ENCODE measurements at places on chromosomes 3 and 15.
A peak's percentile ranks its signal among the peaks of the same experiment; 100 is the strongest.

DNA sequence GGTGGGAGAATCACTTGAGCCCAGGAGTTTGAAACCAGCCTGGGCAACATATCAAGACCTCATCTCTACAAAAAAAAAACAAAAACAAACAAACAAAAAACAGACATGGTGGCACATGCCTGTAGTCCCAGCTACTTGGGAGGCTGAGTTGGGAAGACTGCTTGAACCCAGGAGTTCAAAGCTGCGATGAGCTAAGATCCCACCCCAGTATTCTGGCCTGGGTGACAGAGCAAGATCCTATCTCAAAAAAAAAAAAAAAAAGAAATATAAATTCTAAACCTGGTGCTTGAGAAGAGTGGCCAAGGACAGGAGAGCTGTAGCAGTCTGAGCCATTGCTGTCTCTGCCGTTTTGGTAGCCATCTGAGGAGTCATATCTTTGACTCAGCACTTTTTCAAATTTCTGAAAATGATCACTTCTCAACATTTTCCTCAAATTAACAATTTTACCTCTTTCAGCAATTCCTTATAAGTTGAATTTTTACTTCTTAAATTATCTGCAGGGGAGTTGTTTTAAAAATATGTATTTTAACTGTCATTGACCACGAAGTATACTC lies 3.6 kb upstream of the DENND4A start:
- no peak for DNase-seq

- peak; percentile 96 for DNase-seq
Observed at GRCh38 chr3:178084938-178085816, 451.1 kb upstream of the KCNMB2 start.

GRCh38 chr3:66931291-66931690 lies 66.8 kb upstream of the KBTBD8 start:
- DNase-seq = no peak

DNA sequence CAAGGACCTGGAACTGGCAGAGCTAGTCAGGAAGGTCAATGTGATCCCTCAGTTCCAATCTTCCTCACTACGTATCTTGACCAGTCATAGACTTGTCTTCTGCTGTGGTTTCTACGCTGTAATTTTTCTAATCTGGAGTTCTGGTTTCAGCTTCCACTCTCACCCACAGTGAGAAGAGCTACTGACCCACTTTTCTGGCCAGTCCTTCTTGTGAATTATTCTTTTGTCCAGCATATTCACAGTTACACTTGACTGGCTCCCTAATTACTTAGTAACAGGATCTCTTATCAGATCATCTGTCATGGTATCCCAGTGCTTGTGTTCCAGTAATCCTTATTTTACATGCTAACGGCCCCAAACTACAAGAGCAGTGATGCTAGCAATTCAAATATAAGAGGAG lies 72.4 kb upstream of the MME start:
- DNase-seq = no peak

DNA sequence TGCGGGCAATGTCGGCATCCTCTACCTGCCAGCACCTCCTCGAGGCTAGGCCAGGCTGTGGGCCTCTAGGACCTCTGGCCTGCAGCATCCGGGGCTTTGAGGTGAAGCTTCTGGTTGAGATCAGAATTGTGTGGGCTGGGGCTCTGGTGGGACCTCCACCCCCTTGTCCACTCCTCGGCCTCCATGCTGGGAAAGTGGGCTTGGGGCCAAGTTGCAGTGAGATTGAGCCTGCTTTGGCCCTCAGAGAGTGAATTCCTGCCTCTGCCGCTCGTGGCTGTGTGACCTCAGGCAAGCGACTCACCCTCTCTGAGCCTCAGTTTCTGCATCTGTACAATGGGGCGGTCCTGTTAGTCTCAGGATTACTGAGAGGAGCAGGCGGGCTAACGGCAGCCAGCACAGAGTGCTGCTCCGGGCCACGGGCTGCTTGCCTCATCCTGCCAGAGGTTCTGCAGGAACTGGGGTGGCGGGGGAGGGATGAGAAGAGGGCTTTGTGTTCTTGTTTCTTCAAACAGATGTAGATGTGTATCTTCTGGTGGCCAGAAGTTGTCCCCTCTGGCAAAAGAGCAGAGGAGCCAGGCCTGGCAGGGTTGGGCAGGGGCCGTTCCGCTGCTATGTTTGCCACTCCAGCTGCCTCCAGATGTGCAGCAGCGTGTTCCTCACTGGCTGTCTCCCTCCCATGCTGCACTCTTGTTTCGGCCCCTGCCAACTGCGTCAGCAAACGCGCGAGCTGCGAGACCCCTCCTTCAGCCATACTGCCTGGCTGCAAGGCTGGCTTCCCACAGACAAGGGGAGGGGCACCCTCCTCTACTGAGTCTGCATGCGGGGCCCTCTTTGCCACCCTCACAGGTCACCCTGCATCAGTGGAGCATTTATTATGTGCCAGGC lies 33.7 kb downstream of the FBLN2 start:
- no peak for DNase-seq

- DNase-seq = no peak
Observed at GRCh38 chr15:50248994-50249582, 16.4 kb downstream of the HDC start.

DNA sequence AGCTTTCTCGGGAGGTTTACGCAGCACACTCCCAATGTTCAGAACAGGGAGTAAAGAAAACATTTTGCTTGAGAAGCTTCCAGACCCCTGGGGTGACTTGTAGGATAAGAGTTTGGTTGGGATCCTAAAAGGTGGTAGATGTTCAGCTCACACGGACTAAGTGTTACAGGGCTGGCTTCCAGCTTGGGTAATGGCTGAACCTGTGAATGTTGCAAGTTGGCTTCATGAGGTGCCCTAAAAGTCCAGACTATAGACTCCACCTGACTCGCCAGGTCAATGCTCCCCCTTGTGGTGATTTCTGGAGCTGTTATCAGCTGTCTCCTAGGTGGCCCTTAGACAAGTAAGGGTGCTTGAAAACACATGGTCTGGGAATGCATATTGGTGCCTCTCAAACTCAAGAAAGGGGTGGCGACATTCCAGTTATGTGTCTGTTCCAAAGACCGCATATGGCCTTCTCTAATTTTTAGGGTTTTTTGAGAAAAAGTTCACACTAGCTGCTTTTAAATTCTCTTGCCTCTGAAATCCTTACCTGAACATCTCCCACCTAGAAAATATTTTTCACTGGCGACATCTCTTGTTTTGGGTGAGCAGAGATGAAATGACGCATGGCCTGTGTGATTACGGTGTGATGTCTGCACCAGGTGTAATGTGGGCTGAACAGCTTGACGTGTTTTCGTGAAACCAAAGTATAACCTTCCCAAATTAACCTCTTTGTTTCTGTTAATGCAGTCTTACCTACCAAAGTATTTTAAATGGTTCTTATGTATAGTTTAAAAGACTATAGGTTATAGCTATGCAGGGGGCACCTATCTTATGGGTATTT lies 175.7 kb upstream of the KBTBD8 start:
- DNase-seq = peak; percentile 64

GRCh38 chr3:153976891-153977554 lies 144.2 kb upstream of the ARHGEF26 start:
- no peak for DNase-seq

GRCh38 chr3:100580147-100580546 lies 29.3 kb upstream of the ADGRG7 start:
- no peak for DNase-seq

DNA sequence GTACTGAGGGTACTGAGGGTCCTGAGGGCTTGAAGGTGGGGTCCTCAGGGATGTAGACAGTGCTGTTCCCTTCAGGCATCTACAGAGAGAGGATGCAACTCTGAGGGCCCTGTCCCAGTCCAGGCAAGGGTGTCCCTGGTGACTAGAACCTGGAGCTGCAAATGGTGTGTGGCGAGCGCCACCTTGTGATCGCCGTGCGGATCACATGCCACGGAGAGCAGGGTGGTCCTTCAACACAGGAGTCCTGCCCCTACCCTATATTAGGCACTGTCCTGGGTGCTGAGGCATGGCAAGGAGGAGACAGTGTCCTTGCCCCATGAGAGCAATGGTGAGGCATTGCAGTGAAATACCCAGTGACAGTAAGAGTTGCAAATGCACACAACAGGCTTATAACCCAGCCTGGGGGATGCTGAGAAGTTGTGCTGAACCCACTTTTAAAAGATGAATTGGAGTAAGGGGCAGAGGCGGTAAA lies 23.6 kb downstream of the RHCG start:
- DNase-seq = peak; percentile 17

DNA sequence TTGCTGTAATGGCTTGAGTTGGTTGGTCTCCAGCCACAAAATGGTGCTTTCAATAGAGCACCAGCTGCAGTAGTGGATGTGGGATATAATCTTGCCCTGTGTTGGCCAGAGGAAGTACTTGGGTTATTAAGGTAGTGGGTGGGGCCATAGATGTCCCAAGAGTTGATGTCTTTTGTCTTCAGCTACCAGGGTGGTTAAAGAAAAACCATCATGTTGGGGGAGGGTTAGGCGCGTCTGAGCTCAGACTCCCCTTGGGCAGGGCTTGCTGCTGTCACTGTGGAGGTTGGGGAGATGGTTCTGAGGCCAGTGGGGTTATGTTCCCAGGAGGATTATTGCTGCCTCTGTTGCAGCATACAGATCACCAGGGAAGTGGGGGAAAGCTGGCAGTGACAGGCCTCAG lies 46.9 kb upstream of the GADL1 start:
- no peak for DNase-seq

- DNase-seq = no peak
Observed at GRCh38 chr3:171441381-171441780, 18.8 kb downstream of the TNIK start.

- DNase-seq = no peak
Observed at GRCh38 chr15:75197062-75197630, 4.5 kb upstream of the C15orf39 start.

DNA sequence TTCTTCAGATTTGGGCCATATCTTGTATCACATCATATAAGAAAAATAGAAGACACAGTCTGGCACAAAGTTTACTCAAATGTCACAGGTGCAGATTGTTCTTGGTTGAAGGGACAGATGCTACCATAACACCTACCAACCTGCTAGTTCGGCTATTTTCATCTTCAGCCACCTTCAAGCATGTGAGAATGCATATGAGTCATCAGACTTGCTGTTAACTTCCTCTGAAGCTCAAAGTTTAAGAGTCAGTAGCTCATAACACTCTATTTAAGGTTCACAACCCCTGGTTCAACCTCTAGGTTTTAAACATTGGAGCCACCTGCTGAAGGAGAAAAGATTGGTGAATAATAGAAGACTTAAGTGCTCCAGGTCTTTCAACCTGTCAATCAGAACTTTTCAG lies 522.8 kb downstream of the NLGN1 start:
- no peak for DNase-seq

- DNase-seq = no peak
Observed at GRCh38 chr3:15065550-15066007, 464 bp upstream of the MRPS25 start.

DNA sequence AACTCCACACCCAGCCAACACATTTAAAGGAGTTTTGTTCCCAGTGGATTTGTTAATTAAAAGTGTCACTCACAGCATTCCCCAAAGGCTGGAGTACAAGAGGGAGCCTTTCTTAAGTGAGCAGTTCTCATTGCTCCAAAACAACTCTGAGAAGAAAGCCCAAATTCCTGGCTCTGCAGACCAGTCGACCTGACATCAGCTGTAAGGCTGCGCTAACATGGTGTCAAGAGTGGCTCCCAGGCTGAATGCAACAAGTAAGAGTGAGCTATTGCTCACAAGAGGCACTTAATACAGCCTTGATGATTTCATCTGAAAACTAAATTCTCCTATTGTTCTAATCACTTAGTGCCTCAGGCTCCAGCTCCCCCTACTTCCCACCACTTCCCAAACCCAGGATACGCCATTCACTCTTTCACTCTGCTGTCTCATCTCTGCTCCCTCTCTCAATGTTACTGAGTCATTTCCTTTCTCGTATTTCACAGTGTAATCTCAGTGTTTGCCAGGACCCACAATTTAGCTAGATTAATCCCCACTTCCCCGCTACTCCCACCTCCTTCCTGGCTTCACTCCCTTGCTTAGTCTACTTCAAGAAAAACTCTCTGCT lies 81.8 kb downstream of the WWTR1 start:
- no peak for DNase-seq

GRCh38 chr3:126752303-126753190 lies 48.5 kb downstream of the CHCHD6 start:
- no peak for DNase-seq

DNA sequence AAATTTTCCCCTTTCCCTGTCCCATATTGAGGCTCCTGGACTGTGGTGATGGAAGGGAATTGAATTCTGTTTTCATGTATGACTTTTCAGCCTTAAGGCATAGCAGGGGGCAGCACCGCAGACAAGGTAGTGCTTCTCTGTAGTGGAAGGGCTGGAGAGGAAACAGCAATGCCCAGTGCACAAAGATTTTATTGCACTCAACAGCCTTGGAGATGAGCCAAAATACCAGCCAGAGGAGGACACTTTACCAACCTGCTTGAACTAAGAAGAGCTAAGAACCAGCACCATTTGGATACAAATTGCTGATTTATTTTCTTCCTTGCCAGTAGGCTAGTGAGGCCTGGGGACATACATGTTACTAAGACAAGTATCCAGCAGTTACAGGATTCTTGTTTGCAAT lies 98.7 kb downstream of the KCNMB2 start:
- no peak for DNase-seq

DNA sequence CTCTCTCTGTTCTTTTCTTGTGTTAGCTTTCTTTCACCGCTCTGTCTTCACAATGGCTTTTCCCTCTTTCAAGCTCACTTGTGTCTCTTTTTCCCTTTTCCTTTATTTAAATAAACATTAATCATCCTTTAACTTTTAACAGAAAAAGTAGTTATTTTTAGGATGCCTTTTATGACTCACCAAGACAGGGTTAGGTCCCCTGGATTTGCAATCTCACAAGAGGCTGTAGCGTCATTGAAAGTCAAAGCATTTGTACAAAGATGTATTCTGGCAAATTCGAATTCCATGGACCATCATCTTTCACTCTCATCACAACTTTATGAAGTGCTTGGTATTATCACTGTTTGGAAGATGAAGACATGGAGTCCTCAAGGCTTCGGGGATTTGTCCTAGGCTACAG lies 34.8 kb upstream of the MCTP2 start:
- DNase-seq = no peak

DNA sequence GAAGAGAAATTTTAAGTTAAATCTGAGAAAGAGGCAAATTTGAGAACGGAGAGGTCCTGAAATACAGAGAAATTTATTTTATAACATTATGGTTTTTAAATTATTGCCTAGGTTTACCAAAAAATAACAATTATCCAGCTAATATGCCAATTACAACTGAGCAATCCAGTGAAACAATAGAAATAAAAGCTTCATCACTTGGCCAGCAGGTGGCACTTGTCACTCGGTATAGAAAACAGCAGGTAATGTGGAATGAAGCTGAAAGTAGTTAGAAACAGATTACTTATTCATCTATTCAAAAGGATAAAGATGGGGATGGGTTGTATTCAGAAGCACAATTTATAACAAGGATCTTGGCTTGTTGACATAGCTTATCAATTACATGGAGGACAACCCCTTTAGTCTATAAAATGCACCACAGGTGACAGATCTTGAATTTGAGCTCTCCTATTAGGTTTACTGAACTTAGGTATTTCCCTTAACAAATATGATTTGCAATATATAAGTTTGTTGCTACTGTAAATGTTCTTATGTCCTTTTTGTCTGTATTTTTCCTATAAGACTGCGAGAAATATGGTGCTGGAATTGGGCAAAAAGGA lies 70.1 kb upstream of the GUCA1C start:
- DNase-seq = peak; percentile 10
